ENCODE measurements at places on chromosomes 1 and 21. TPM values are rescaled to one million over a fixed set of nuclear protein-coding genes. Genes with fewer than 3 reads are reported as not detected.

Gene CD1B
- not detected for total RNA-seq

Gene TNFAIP8L2
- not detected for total RNA-seq

Gene FNDC5
- total RNA-seq = 1.2 TPM

Gene VWA5B1
- not detected for total RNA-seq

Gene CYP4X1
- total RNA-seq = 7.4 TPM

Gene RGS16
- total RNA-seq = 0.87 TPM

Gene NBPF6
- not detected for total RNA-seq

Gene C1orf116
- total RNA-seq = under 0.01 TPM

Gene BSDC1
- total RNA-seq = 56.5 TPM

Gene SAMD11
- total RNA-seq = 0.62 TPM
